ENCODE measurements at places on chromosomes 5 and 9.
A peak's percentile ranks its signal among the peaks of the same experiment; 100 is the strongest.

- DNase-seq: no peak
Observed at GRCh38 chr9:129060991-129061390, 19.9 kb upstream of the DOLPP1 start.

DNA sequence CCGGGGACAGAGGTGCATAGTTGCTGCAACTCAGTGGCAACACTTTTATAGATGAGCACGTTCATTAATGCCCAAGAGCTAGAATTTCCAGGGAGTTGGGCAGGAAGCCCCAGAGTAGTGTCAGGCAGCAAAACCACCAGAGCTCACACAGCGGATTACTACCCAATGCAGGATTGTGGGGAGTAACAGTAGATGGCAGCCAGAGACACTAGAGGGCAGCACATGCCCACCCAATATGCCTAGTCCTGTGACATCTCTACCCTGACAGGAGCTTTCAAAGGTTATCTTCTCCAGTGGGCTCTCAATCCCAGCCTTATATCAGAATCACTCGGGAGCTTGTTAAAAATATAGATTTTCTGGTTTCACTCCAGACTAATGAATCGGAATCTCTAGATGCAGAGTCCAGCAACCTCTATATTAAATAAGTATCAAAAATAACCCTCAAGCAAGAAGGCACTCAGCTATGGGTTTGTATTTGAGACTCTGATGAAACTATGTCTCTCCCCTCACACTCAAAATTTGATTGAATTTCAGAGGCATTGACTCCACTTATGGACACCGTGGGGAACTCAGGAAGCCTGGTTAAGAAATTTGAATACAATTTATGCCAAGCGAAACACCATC, 58.4 kb upstream of the PHF24 start:
- peak; percentile 81 for DNase-seq

DNA sequence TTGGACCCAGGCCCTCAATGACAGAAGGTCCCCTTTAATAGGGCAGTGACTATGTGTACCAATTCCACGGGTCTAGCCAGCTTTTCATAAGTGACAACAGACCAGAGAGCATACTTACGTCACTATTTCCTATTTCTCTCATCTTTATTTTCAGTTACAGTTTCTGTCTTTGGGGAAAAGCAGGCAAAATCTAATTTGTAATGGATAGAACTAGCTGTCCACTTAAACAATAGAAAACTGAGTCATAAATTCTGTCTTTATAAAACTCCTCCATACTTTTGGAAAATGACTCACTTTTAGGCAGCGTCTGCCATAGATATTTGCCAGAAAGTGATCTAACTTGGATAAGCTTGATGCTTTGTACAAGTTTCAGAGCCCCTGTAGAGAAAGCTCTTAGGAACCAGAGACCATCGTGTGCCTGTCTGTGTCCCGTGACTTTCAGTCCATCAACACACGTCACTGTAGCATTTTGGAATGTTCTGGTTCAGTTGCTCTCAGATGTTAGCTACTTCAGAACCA, 101.9 kb downstream of the F2RL2 start:
- DNase-seq: peak; percentile 50

DNA sequence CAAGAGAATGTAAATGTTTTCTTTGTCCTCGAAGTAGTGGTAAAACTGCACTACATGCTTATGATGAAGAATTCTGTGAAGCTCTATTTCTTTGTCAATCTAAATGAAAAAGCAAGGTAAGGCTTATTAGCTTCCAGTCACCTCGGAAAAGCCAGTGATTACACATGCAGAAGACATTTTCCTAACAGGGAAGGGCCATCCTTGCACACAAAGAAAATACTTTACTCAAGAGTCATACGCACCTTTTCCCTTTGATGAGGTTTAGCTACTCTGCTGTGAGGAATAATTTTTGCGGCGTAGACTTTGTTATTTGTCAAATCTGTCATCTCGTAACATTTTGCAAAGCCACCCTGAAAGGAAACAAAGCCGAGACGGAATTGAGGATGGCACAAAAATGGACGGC, 1.1 kb downstream of the PLK2 start:
- no peak for DNase-seq

DNA sequence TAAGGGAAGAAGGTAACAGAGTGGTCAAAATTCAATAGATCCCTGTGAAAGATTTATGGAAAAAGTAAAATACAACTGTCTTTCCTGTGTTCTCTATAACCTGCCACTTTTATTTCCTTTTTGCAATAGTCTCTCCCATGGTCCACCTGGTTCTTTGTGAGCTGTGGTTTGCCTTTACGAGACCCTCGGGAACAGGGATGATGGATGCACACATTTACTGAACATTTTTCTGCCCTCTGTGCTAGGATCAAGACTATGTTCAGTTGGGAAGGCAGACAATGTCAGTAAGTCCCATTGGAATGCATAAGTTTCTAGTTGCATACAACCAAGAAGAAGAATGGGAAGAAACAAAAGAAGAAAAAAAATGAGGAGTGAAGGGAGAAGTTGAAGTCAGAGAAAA, 281.2 kb downstream of the TRPM3 start:
- DNase-seq: no peak

DNA sequence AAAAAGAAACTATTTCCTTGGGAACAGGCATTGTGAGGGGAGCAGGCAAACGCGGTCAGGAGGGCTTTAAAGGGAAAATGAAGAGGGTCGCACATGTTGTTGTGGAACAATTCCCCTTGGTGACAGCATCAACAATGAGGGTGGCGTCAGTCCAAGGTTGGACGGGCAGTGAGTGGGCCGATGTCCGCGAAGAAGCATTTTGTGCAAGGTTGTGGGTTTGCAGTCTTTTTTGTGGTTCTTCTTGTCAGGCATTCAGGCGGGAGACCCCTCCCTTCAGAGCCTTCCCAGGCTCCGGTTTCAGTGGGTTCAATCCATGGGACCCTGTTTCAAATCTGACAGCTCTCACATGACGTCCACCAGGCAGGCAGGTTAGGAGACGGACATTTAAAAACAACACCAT, 11.1 kb upstream of the SLC6A19 start:
- no peak for DNase-seq

- no peak for DNase-seq
Observed at GRCh38 chr5:8561224-8561840, 692.4 kb downstream of the MTRR start.

GRCh38 chr5:74798977-74799911, 32.2 kb downstream of the NSA2 start:
- DNase-seq: no peak

DNA sequence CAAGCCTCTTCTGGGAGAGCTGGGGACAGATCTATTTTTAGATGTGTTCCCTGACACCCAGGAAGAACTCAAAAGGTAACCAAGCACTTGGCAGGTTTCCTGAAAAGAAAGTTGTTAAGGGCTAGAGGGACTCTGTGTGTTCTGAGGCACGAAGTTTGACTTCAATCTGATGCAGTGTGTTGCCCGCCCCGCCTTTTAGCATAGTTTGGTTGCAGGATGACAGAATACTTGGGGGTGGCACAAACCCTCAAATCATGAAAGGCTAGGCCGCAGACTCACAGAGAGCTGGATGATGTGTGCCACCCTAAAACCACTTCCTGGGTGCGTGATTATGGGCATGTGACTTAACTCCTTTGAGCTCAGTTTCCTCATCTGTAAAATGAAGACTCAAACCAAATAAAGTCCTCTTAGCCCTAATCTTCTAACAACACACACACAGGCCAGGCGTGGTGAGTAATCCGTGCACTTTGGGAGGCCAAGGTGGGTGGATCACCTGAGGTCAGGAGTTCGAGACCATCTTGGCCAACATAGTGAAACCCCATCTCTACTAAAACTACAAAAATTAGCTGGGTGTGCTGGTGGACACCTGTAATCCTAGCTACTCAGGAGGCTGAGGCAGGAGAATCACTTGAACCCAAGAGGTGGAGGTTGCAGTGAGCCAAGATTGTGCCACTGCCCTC, 12.8 kb upstream of the NDFIP1 start:
- peak; percentile 95 for DNase-seq

DNA sequence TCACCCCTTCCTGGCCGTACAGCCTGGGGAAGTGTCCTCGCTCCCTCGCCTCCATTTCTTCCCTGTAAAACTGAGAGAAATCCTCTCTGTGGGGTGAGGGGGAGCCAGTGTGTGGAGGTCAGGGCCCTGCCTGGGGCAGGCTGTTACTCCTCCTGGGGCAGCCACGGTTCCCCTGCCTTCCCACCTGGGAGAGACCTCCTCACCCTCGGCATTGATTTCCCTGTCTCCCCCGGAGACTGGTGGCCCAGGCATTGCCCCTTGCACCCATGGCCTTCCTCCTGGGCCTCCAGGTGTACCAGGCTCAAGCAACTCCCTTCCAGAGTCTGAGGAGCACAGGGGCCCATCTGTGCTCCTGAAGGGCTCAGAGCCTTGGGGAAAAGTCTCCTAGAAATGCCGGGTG, 75.6 kb upstream of the RNU6ATAC start:
- DNase-seq: no peak

DNA sequence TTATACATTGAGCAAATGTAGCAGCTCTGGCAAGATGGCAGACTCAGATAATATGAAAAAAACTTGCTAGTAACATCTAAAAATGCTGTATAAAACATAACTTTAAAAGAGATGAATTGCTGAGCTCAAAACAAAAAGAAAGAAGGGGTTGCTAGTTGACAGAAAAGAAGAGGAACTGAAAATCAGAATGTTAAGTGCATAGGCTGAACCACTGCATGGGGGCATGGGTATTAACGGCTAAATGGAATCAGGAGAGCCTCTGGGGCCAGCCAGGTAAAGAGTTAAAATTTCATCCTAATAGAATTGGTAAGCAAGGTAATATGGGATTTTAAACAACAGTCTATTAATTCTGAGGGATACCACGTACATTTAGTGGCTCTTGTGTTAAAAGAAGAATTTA, 146.8 kb downstream of the SMC2 start:
- DNase-seq: no peak

GRCh38 chr9:120857481-120857880, 14.8 kb upstream of the PSMD5 start:
- no peak for DNase-seq

DNA sequence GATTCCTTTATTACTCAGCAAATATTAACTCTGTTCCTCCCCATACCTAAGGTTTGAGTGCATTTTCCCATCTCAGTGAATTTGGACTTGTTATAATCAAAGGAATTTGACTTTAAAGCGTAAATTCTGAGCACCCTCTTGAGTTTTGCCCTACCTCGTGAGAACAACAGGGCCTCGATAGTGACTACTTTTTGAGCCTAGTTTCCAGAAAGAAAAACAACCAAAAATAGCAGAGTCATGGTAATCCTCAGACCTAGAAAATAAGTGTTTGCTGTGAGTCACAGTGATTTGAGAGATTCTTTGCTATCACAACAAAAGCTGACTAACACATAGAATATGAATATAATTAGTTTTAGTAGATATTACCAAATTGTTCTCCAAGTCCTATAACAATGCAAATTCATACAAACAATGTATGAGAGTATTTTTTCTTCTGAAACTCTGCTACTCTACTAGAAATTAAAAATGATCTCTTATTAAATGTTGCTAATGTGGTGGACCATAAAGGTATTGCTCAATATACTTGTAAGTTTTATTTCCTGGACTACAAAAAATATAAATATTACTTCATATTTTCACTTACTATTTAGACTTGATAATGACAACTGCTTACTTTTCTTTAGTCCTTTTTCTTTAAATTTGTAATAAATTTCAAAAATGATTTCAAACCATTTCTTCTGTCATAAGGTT, 759.7 kb downstream of the BRINP1 start:
- no peak for DNase-seq

DNA sequence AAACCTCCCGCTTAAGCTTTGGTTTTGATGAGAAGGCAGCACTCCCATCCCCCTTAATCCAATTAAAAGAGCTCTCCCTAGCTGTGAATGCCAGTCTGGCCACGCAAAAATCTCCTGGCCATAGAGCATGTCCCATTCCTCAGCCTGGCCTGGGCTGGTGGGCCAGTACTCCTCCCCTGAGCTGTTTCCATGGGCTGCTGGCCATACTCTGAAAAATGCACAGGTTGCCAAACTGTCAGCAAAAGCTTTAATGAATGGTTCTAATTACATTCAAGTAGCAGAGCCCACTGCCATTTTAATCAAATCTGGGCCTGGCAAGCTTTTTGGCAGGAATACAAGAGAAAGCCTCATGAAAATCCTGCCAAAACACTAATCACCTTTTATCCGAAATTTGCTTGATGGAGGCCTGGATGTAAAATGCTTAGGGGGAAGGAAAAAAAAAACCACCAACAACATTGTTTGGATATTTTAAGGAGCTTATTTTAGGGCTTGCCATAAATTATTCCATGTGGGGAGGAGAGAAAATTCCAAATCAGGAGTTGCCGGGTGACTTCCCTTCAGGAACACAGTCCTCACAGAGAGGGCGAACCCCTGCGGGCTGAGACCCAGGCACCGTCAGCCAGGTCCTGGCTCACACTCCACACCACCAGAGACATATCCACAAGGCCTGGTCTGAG, 243.3 kb downstream of the SEC61B start:
- DNase-seq: no peak

DNA sequence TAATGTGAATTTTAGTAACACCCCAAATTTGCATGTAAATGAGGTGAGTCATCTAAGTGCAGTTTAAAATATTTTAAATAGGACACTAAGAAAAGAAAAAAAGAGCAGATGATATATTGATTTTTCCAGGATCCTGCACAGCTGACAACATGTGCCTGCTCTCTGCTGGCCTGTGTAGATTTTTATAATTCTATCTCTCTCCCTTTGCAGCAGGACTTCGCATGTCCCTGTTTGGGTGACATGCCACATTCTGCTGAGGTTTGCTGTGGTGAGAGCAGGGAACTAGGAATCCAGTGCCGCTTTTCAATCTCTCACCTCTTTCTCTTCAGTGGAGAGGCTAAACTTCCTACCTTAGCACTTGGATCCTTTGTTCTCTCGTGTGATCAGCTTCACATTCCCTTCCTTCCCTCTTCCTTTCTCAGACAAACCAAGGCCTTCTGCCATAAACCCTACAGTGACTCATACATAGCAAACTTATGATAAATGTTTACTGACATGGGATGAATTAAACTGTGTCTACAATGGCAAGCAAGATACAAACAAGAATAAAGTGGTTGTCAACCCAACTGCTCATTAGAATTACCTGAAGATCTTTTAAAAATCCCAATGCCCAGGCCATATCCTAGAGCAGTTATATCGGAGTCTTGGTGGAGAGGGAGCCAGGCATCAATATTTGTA, 198.8 kb upstream of the EFNA5 start:
- no peak for DNase-seq

DNA sequence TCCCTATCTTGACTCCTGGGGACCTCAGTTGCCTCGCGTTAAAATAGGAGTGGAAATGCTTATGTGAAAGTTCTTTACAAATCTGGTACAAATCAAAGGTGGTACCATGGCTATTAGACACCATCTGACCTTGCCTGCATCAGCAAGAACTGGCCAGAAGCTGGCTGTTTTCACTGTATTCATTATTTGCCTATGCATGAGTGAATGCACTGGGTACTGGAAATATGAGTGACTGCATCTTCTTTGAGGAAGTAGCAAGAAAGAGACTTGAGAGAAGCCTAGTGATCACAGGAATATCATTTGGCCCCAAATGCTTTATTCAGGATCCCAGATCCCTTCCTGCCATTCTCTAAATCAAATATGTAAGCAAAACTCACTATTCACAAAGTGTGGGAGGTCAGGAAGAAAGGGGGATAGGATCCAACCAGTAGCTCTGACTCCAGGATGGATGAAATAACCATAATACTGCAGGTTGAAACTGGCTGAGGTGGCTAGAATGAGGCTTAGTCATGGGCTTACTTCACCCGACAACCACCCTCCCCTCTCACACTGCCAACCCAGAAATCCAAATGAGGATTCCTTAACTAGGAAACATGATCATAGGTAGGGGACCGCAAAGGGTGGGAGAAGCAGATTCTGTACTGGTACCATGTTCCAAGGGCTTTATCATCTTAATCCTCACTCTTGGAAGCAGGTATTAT, 56.7 kb downstream of the FAM114A2 start:
- DNase-seq: no peak

All from activated CD4-positive, alpha-beta T cell treated with anti-CD3 and anti-CD28 coated beads, Interleukin-2, Interleukin-6, amounts not matched to agents 100 ng/mL and 50 ng/mL, durations not matched to agents 16 hours and 8 hours (primary cell).